Activated CD4-positive, alpha-beta memory T cell treated with anti-CD3 and anti-CD28 coated beads for 36 hours (primary cell): ENCODE measurements at places on chromosomes 7 and 10. TPM values are rescaled to one million over a fixed set of nuclear protein-coding genes. Genes with fewer than 3 reads are reported as not detected.

The TAS2R5 gene
- 1.3 TPM for total RNA-seq

The PRTFDC1 gene
- 0.41 TPM for total RNA-seq

The KEL gene
- total RNA-seq: 0.34 TPM

The AKR1C4 gene
- not detected for total RNA-seq

The LAMTOR4 gene
- 136 TPM for total RNA-seq

The SPDYE1 gene
- total RNA-seq: not detected

The BTAF1 gene
- total RNA-seq: 49.9 TPM

The VIPR2 gene
- total RNA-seq: 0.55 TPM

The RASA4B gene
- 10.2 TPM for total RNA-seq

The SEC23IP gene
- total RNA-seq: 62.4 TPM

The MYPN gene
- total RNA-seq: not detected

The ACTR1A gene
- total RNA-seq: 62.2 TPM

The AVL9 gene
- 44.2 TPM for total RNA-seq

The ANK3 gene
- total RNA-seq: 21.2 TPM

The LRIT1 gene
- not detected for total RNA-seq

The SP8 gene
- total RNA-seq: not detected

The SRGN gene
- 949 TPM for total RNA-seq

The ACHE gene
- total RNA-seq: not detected

The GRM3 gene
- total RNA-seq: not detected

The SEMA3A gene
- total RNA-seq: 0.75 TPM

The ANKRD26 gene
- 6.7 TPM for total RNA-seq

The HSPA14 gene
- 31.1 TPM for total RNA-seq

The DRGX gene
- not detected for total RNA-seq

The RBP4 gene
- not detected for total RNA-seq

The OPN4 gene
- total RNA-seq: not detected

The GRID2IP gene
- total RNA-seq: 0.21 TPM

The GJD4 gene
- total RNA-seq: not detected

The DDX50 gene
- total RNA-seq: 71.9 TPM

The CH25H gene
- 0.12 TPM for total RNA-seq

The SLC35G1 gene
- 3.0 TPM for total RNA-seq

The OR2A5 gene
- total RNA-seq: not detected

The PIK3CG gene
- total RNA-seq: 11.3 TPM

The NPC1L1 gene
- not detected for total RNA-seq

The CFAP58 gene
- total RNA-seq: 0.88 TPM

The H2BK1 gene
- not detected for total RNA-seq

The GIMAP1 gene
- total RNA-seq: 6.2 TPM

The FOXI2 gene
- not detected for total RNA-seq

The LIPF gene
- total RNA-seq: not detected

The GPR158 gene
- not detected for total RNA-seq

The PTF1A gene
- total RNA-seq: not detected

The PNLIPRP2 gene
- total RNA-seq: not detected

The C7orf57 gene
- total RNA-seq: 0.90 TPM

The PGAM2 gene
- total RNA-seq: 0.27 TPM

The LIPK gene
- not detected for total RNA-seq

The EIF5AL1 gene
- total RNA-seq: 2.4 TPM

The NUTM2E gene
- not detected for total RNA-seq

The MYL10 gene
- not detected for total RNA-seq

The ARID5B gene
- 79.6 TPM for total RNA-seq

The CUX1 gene
- total RNA-seq: 25.1 TPM
